ENCODE measurements at places on chromosomes 1 and 21.
A peak's percentile ranks its signal among the peaks of the same experiment; 100 is the strongest.

DNA sequence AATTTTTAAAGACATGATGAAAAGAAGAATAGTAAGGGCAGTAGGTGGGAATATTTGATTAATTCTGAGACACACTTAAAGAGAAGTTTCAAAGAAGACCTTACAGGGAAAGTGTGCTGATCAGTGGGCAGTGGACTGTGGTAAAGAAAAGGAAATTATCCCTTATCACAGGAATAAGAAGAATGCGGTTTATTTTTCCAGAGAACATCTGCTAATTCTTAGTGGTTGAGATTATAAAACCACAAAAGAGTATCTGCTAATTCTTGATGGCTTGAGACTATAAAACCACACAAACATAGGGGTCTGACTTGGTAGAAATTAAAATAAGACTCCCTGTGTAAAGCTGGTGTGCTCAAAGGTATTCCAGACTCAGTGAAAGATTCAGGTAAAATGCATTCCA lies 60.0 kb upstream of the KCTD3 start:
- no peak for DNase-seq

GRCh38 chr21:37455504-37455911 lies 88.9 kb downstream of the DYRK1A start:
- no peak for DNase-seq

GRCh38 chr1:48955774-48956173 lies 179.1 kb upstream of the BEND5 start:
- no peak for DNase-seq

DNA sequence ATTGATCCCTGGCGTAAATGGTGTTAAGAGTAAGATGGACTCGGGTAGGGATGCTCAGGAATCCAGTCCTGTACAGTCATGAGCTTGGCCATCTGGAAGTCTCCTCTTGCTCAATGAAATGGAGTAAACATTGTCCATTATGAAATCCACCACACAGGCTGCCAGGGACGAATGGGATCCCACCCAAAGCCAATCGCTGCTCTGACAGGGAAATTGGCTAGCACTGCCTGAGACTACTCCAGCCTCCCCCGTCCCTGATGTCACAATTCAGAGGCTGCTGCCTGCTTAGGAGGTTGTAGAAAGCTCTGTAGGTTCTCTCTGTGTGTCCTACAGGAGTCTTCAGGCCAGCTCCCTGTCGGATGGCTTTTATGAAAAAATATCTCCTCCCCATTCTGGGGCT lies at the start of gene HSD11B1:
Gene HSD11B1 (plus strand): TSS at position 263 of the 400 bp plus-strand sequence. CDS start 97 bp downstream, at position 360.
- DNase-seq: peak; percentile 94

DNA sequence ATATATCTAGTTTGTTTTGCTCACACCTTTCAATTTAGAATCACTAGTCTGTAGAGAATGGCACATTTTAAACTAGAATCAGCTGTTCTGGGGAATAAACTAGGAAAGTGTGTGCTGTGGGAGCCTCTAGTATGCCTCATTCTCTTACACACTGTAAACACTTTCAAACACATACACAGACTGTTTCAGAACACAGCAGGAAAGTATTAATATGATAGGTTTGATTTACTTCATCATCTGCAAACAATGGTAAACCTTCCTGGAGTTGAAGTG lies 67.1 kb upstream of the ABCG1 start:
- no peak for DNase-seq

- DNase-seq: no peak
Measured at GRCh38 chr1:56963667-56964066, 2.1 kb downstream of the C8B start.

DNA sequence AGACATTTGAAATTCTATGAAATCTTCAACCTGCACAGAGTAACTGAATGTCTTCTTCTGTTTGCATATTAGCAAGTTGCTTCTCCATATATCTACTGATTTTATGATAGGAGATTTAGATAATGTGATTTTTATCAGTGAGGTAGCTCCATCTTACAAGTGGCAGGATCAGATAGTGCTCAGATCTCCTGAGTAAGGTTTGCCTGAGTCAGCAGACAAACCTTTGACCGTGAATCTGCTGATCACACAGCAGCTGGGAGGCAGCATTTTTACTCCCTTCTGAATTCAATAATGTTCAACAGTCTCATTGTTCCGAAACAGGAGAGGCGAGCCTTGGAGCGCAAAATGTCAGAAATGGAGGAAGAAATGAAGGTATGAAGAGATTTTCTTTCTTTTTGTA lies 141.4 kb downstream of the SYT2 start:
- DNase-seq: no peak

- peak; percentile 57 for DNase-seq
Measured at GRCh38 chr1:17119076-17119772, at the start of gene PADI2. Gene PADI2, minus strand, starts transcription at chr1:17119451. Its CDS starts 80 bp downstream, at chr1:17119371.

DNA sequence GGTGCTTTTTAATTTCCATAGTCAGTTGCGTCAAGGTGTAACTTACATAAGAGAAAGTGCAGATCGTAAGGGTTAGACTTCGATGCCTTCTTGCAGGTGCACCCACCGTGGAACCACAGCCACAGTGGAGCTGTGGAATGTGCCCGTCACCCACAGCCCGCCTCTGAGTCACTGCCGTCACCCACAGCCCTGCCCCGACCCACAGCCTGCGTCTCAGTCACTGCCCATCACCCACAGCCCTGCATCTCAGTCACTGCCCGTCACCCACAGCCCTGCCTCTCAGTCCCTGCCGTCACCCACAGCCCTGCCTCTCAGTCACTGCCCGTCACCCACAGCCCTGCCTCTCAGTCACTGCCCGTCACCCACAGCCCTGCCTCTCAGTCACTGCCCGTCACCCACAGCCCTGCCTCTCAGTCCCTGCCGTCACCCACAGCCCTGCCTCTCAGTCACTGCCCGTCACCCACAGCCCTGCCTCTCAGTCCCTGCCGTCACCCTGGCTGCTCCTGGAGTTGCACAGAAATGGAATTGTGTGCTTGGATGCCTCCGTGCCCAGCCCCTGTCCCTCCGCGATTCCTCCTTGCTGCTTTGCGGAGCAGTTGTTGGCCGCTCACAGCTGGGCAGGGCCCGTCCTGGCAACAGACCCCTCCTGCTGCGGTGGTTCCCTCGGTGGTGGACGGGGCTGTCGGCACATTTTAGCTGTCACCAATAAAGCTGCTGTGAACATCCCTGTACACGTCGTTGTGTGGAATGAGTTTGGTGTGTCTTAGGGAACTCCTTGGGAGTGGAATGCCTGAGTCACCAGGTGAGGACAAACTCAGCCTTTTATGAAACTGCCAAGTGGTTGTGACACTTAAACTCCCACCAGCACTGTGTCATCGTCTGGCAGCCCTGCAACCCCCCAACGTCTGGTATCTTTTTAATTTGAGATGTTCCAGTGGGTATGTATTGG lies 44.9 kb upstream of the COL6A2 start:
- no peak for DNase-seq

DNA sequence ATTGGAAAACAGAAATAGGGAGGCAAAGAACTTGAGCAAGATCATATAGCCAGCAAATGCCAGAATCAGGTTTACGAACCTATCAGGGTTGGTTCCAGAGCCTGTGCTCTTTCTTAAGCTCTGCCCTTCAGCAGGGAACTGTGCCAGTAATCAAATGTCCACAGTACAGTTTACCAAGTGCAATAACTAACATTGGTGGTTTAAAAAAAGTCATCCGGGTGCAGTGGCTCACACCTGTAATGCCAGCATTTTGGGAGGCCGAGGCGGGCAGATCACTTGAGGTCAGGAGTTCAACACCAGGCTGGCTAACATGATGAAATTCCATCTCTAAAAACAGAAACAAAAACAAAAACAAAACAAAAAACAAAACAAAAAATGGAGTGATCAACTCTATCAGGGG lies 182.7 kb downstream of the LMX1A start:
- peak; percentile 79 for DNase-seq

GRCh38 chr1:184648856-184649201 lies 105.8 kb downstream of the EDEM3 start:
- DNase-seq: no peak

GRCh38 chr1:150609732-150610131 lies 19.7 kb downstream of the ENSA start:
- DNase-seq: no peak

DNA sequence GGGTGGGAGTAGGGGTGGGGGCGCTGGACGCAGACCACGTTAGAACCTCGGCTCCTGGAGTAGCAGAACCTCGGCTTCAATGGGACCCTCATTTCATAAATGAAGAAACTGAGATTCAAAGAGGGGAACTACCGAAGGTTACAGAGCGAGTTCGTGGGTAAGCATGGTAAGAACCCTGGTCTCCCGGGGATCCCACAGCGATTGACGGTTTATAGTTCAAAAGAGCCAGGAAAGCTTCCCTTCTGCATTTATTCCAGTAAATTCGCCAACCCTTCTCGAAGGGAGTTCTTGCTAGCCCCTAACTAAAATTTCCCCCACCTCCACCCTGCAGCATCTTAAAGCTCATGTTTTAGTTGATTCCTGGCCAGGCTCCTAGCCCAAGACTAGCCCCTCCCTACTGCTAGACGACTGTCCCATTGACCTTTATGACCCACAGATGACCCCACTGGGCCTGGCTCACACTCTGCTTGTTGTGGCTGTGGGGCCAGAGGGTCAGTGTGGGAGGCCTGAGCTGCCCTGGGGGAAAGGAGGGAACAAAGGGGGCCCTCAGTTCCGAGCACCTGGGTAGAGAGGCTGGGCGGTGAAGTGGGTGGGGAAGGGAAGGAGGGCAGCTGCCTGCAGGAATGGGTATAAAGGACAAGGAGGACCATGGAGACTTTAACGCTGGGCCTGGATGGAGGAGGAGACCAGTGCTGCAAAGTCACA lies 558 bp upstream of the KIF21B start:
- no peak for DNase-seq

- DNase-seq: peak; percentile 93
Measured at GRCh38 chr1:204260601-204261197, 46.9 kb upstream of the GOLT1A start.

- no peak for DNase-seq
Measured at GRCh38 chr1:18869847-18870594, 10.6 kb upstream of the TAS1R2 start.

DNA sequence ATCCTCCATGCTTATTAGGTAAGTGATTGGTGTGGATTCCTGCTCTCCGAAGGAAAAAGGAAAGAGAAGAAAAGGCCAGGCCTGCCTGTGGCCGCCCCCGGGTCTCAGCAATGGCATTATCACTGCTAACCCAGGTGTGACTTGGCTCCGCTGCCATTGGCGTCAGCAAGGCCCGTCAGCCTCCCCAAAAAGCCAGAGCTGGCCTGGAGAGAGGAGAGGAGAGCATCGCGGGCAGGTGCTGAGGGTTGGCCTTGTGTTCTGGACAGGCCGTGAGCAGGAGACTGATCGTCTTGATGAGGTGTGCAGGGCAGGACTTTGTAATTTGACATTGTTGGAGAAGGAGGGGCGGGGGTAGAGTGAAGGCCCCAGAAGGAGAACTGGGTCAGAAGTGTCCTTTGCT lies 186.4 kb downstream of the CAMTA1 start:
- no peak for DNase-seq

GRCh38 chr1:214400131-214400530 lies 119.2 kb downstream of the SMYD2 start:
- no peak for DNase-seq

DNA sequence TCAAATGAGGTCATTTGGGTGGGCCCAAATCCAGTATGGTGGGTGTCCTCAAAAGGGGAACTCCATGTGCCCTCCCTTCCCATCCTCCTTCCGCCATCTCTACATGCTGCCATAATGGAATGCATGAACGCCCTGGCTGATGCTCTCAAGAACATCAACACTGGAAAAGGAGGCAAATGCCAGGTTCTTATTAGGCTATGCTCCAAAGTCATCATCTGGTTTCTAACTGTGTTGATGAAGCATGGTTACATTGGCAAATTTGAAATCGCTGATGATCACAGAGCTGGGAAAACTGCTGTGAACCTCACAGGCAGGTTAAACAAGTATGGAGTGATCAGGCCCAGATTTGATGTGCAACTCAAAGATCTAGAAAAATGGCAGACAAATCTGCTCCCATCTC lies 16.6 kb upstream of the TRIM45 start:
- DNase-seq: no peak

DNA sequence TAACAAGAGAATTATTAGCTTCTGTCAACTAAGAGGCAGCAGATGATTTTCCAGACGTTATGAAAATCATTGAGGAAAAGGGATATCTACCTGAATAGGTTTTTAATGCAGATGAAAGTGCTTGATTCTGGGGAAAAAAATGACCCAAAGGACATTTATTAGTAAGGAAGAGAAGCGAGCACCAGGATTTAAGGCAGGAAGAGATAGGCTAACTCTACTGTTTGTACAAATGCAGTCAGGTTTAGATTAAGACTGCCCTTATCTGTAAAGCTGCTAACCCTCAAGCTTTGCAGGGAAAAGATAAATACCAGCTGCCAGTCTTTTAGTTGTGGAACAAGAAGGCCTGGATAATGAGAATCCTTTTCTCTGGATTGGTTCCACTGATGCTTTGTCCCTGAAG lies 33.0 kb upstream of the LRIG2 start:
- no peak for DNase-seq

- no peak for DNase-seq
Measured at GRCh38 chr1:88302843-88303486, 381.1 kb upstream of the PKN2 start.

Measured in left lobe of liver (tissue), 2 donors.